ENCODE measurements at places on chromosomes 6 and 20. TPM values are rescaled to one million over a fixed set of nuclear protein-coding genes. Genes with fewer than 3 reads are reported as not detected.

GRCh38 chr6:71106276-71106675 is 149.4 kb upstream of the B3GAT2 start:
- no peak overlapping the region for H3K27ac ChIP-seq
- H3K4me3 ChIP-seq = no peak overlapping the region
- H3K4me1 ChIP-seq = no peaks in the 10 kb centered on the region

DNA sequence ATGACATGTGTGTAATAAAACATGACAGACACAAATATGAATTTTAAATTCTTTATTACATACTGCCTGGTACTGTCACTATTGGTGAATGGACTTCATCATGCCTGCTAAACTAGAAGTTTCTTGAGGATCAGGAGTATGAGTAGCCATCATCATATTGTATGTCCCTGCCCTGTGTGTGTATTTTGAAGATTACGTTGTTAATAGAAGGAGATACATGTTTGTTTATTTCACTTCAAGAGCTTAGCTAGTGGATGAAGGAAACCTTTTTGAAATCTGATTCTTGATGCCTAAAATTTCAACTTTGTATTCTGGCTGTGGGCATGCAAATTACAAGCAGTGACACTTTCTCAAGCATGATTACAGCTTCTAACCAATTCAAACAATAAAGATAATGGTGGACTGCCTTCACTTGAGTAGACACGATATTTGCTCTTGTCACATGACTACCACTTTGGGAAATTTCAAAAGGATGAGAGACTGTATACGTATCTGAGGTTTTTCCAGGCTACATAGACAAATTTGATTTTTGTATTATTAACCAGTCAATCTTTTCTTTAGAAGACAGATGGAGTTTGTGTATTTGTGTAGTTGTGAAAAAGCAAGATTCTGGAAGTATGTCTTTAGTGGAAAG is 3.5 kb downstream of the TBPL1 start:
- H3K4me1 ChIP-seq = peaks cover 16% of the 10 kb centered on the region
- no peak overlapping the region for H3K4me3 ChIP-seq
- no peaks in the 10 kb centered on the region for H3K27me3 ChIP-seq
- H3K36me3 ChIP-seq = no peaks in the 10 kb centered on the region
- DNase-seq = no peak

DNA sequence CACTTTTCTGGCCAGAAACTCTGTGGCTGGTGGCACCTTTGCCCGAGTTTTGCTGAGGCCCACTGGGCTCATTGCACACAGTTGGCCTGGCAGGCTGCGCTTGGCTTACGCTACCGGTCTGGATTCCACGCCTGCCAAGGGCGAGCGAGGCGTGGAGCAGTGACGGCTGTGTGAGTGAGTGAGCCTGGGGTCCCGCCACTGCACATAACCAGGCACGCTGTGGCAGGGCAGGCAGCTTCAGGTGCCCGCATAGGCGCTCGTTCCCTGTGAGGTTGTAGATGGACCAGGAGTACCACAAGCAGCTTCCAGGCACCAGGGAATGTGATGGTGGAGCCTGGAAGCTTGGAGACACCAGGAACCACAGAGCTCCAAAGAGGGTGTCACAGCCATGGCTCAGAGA is 190.1 kb upstream of the DEFB112 start:
- H3K27me3 ChIP-seq = no peaks in the 10 kb centered on the region
- H3K4me1 ChIP-seq = no peaks in the 10 kb centered on the region
- no peak for DNase-seq
- no peak overlapping the region for H3K4me3 ChIP-seq

- no peaks in the 10 kb centered on the region for H3K36me3 ChIP-seq
- no peak overlapping the region for H3K4me3 ChIP-seq
- no peaks in the 10 kb centered on the region for H3K4me1 ChIP-seq
- H3K27ac ChIP-seq = no peak overlapping the region
These were observed 144.3 kb downstream of the MEI4 start for GRCh38 chr6:77796824-77797809.

The RGL2 gene
- 85.6 TPM for total RNA-seq

The FOXQ1 gene
- 41.3 TPM for total RNA-seq

The SIM1 gene
- total RNA-seq = 0.29 TPM

The GSTA2 gene
- 1.7 TPM for total RNA-seq
